ENCODE measurements at places on chromosomes 7 and 10.

DNA sequence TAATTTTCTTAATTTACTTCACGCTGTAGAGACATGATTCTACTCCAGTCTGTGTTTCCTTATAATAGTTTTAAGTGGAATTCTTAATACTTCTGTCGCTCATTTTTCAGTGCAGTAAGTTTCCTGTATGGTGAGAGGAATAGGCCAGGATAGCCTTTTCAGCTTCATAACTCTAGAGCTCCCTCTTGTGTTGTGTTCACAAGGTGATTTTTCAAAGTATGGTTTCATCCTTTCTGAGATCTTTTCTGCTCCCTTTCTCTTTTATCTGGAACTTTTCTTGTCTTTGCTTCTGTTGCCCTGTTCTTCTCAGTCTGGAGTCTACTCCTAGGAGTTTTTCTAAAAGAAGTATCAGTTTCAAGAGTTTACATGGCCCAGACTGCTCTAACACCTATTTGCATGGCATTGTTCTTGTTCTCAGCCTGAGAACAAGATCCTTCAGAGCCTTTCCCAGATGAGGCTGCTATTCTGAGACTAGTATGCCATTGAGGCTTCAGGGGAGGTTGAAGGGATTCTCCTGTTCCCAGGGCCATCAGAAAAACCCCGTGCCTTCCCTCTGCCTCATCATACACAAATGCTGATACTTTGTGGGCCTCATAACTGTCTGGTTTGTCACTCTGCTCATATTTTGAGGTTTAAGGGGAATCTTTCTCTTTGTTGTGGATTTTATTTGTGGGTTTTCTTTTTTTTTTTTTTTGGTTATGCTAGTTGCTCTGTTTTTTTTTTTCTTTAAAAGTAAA, 21.8 kb downstream of the NET1 start:
- DNase-seq, result peak; percentile 70

DNA sequence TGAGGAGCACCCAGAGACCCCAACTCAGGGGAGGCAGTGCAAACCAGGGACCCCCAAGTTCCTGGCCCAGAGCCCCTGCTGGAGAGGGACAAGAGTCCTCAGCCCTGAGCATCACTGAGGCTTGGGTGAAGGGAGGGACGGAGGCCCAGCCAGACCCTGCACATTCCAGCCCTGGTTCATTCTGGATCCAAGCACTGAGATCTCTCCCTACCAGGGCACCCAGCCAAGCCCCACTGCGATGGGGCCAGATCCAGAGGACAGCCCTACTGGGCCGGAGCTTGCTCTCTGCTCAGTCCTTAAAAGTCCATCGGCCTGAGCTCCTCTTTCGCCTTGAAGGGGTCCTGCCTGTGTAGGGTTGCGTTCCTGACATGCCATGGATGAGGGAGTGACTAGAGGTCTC, 40.5 kb upstream of the RABGEF1 start:
- no peak for DNase-seq

GRCh38 chr10:104273286-104273685, 4.3 kb downstream of the GSTO2 start:
- DNase-seq, result no peak

GRCh38 chr7:90655566-90655965, 59.4 kb downstream of the CDK14 start:
- no peak for DNase-seq

GRCh38 chr10:73207883-73208282, 39.2 kb downstream of the DNAJC9 start:
- no peak for DNase-seq

GRCh38 chr10:64535131-64535867, 1014.1 kb downstream of the REEP3 start:
- no peak for DNase-seq

- DNase-seq, result no peak
Observed at GRCh38 chr7:70573696-70574095, 558.2 kb upstream of the GALNT17 start.

- DNase-seq, result peak; percentile 41
Observed at GRCh38 chr10:112957640-112958092, 7.6 kb downstream of the TCF7L2 start.

- no peak for DNase-seq
Observed at GRCh38 chr7:93147363-93147762, 822 bp downstream of the SAMD9L start.

- no peak for DNase-seq
Observed at GRCh38 chr10:44426247-44427034, 41.5 kb upstream of the CXCL12 start.

DNA sequence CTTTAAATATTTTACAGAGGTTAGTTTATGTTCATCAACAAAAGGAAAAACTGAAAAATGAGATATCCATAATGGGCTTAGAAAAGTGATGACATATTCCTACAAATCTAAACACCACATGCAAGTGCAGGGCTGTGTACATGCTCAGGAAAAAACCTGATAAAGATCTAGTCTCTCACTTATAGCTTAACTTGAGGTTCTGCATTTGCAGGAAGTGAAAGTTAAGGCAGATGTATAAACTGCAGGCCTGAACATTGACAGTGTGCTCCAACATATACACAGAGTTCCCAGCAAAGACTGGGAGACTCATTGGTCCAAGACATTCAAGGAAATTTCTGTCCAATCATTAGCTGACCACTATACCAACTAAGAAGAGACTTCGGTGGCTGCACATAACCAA, 63.8 kb upstream of the RET start:
- DNase-seq, result no peak

GRCh38 chr7:17521437-17521836, 223.0 kb downstream of the AHR start:
- no peak for DNase-seq

DNA sequence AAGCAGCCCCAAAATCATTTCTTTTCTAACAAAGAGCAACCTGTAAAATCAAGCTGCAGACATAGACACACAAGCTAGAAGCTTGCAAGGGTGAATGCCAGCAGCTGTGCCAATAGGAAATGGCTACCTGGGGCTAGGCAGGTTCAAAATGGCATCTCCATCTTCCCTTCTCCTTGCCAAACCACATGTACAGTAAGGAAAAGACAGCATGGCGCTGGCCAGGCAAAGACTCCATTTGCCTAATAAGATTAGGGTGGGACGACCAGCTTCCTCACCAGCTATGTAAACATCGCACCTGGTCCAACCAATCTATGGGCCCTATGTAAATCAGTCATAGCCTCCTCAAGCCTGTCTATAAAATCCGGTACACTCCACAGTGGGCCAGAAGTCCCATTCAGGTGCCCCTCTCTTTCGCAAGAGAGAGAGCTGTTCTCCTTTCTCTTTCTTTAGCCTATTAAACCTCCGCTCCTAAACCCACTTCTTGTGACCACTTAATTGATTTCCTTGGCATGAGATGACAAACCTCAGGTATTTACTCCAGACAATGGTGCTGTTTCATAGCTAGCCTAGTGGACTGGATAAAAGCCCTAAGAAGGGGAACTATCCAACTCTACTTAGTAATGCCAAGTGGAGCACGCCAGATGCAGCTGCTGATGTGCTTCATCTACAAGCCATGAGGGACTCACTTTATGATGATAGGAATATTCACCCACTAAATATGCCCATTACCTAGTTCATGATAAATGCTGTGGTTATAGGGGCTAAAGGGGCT, 44.1 kb downstream of the HTR7 start:
- DNase-seq, result no peak
